ENCODE measurements at places on chromosomes 12 and 14.

DNA sequence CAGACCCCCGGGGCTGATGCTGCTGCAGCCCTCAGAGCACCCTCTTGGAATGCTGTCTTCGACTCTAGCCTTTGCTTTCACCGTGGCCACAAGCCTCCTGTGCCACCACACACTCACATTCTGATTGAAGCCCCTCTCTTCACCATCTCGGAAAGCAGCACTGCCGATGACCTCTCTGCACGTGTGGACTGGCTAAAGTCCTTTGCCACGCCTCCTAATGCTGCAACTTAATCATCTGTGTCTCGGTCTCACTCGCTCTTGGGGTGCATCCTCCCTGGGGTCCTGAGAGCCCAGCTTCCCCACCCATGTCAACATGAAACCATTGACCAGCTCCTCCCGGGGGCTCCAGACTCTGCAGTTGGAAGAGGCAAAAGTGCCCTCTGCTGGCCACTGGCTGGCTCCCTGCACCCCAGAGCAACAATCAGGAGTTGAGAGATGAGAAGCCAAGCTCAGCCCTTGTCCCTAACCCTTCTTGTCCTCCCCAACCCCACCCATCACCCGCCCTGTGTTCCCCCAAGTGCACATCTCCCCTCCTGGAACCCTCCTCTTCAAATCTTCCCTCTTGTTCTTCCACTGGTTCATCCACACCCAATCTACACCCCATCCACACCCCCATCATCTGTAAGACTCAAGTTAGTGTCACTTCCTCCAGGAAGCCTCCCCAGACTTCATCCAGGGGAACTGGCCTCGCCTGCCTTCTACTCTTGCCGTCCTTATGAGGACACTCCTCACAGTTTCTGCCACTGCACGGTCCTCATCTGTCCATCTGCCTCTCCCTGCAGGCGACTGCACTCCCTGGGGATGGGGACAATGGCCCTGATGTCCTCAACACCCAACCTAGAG lies 23.6 kb upstream of the FAM181A start:
- no peak for DNase-seq

- DNase-seq: no peak
Measured at GRCh38 chr12:116263431-116263830, 14.1 kb downstream of the MED13L start.

DNA sequence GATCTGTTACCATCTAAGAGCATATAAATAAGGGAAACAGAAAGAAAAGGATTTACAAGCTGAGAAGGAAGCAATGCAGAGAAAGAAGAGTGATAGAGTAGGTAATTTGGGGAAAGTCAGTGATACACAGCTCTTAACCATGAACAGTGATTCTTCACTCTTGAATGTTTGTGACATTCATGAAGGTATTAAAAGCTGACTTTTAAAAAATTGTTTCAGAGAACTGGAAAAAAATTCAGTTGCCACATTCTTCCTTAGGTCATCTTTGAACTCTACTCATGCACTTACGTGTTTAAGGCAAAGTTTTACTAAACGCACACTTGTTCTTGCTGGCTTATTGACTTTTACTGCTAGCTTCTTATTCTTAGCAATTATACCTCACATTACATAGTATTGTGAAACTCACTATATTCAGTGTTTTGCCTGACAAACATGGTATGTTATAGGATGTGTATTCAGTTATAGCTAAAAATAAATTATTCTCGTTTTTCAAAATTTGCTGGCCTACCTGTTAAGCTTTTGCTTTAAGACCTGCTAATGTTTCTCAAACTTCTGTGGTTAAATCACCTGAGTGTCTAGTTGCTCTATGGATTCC lies 10.9 kb downstream of the HIF1A start:
- DNase-seq: no peak

DNA sequence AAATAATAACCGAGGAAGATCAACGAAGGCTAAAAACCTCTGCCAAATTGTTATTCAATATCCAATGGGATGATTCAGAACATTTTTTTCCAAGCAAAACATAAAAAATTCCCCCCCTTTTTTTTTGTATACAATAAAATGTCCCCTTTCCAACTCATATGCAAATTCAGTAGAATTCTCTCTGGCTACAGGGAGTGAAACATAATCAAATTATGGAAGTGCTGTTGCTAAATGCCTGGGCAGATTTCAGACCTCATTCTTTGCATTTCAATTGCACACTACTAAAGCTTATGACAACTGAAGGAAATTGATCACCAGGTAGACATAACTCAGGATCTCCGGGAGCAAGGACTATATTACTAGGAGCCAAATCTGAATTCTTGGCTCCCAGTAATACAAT lies 51.0 kb downstream of the LMNTD1 start:
- DNase-seq: no peak

DNA sequence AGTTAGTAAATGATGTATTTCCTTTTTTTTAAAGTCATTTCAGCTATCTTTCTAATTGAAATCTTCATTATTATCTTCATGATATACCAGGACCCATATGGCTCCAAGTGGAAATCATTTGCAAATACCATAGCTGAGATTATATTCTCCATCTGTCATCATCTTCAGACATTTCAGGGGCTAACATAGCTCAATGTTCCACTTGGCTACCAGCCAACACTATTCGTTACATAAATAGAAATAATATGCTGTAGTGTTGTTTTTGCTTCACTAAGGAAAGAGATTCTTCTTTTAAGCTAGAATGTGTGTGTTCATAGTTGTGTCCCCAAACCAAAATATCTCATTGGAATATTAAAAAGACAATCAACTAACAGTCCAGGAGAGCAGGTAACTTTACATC lies 225.1 kb downstream of the DIO2 start:
- no peak for DNase-seq

DNA sequence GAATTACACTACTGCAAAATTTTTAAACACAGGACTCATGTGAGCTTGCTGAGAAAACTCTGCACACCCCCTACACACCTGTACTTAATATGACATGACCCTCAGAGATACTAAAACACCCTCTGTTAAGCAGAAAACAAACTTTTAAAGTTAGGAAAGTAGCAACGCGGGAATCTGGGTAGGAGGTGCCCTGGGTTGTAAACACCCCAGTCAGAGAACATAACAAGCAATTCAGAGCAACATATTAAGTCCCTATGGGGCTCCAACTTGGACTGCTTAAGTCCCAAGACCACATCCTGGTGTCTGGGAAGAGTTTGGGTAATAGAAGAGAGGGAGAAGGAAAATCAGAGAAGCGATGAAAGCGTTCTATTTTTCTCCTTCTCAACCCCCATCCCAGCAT lies 1.2 kb downstream of the ATF7 start:
- no peak for DNase-seq

GRCh38 chr12:8876887-8877286 lies 37.4 kb upstream of the PHC1 start:
- DNase-seq: no peak

GRCh38 chr12:76199808-76200207 lies 115.3 kb upstream of the NAP1L1 start:
- no peak for DNase-seq

- no peak for DNase-seq
Measured at GRCh38 chr12:42361909-42362646, 36.1 kb downstream of the PPHLN1 start.

- DNase-seq: no peak
Measured at GRCh38 chr12:116990971-116991966, 80.5 kb downstream of the FBXW8 start.

GRCh38 chr14:53953002-53953827 lies 3.4 kb downstream of the BMP4 start:
- DNase-seq: no peak

DNA sequence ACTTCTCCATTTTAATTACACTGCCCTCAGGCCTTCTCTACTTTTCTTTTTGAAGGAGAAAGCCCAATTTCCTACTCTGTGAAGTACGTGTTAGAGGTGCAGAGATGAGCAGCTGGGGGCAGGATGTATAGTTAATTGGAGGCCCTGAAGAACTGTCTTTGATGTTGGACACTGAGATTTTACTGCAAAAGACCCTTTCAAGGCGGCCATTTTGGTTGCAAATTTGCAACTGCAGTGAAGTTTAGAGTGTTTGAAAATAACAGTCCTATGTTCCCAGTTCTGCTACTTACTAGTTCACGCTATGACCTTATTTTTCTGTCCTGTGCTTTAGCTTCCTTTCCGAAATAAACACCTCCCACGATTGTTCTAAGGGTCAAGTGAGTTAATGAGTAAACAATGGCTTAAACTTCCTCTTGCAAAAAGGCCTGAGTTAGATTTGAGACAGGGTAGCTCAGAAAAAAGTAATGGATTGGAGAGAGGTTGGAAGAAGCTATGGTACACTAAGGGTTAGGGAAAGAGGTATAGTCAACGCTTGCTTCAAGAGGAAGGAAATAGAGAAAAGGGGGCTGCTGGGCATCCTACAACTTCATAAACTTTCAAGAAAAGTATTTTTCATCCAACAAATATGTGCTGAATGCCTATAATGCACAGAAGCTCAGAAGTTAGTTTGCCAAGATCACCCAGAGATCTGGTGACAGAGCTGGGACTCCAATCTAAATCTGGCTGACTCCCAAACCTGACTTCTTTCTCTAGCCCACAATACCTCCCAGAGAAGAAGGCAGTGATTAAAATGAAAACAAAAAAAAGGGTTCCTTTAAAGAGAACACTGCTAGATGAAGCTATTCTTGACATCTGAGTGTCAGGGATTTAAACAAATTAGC lies 26.4 kb upstream of the DICER1 start:
- DNase-seq: no peak

DNA sequence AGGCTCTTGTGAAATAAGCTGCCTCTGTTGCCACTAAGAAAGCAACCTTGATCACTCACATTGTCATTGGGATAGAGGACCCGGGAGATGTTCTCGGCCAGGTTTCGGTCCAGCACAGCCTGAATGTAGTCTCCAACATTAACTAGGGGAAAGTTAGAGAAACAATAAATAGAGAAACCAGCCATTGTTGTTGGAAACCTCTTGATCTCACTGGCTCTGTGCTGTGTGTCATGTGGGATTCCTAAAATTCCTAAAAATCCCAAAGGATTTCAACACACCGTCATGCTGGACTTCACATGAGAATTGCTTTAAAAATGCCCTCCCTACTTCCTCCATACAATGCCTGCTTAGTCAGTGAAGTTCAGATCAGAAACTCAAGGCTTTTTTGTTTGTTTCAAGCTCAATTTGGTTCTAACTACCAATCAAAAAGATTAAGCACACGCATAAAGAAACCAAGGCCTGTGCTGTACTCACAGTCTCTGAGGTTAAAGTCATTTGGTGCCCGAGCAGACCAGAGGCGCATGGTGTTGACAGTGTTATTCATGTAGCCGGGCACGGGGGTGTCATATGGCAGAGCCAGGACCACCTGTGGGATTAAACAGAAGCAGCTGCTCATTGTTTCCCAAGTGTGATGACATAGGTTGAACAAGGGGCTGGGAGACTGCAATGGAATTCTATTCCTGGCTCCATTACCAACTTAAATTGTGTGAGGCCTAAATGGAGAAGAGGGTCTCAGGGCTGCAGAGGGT lies 23.6 kb downstream of the PYGL start:
- no peak for DNase-seq

GRCh38 chr12:111806304-111806703 lies 35.7 kb upstream of the MAPKAPK5 start:
- DNase-seq: no peak

DNA sequence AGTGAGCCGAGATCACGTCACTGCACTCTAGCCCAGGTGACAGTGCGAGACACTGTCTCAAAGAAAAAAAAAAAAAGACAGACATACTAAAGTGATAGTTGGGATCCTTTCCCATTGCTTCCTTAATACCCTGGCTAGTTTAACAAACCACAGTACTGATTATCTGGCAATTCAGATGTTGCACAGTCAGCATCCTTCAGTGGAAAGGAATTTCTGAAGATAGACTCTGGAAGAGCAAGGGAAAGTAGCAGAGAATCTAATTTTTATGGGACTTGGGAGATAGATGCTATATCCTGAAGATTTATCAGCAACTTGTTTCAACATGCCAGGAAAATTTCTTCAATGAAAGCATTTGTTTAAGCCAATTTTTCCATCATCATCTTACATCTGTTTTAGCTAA lies 6.5 kb upstream of the PPFIBP1 start:
- DNase-seq: no peak

- no peak for DNase-seq
Measured at GRCh38 chr12:51793201-51793600, 55.3 kb downstream of the FIGNL2 start.

DNA sequence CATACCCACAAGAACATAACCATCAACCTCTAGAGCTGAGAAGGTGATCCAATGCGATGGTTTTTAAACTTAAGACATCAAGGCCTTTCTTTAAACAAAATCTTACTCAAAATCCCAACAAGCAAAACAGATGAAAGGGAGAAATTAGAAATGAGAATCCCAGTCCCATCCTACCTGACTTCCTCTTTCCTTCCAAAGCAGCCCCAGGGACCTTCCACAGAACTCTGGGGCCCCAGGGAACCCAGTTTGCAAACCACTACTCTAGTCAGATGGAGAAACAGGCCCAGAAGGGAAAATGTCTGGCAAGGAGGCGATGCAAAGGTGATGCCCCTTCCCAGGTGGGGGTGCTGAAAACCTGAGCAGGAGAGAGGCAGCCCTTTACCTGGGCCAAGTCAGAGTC lies 29.0 kb upstream of the CMKLR1 start:
- no peak for DNase-seq

GRCh38 chr14:76918782-76919394 lies 92.7 kb downstream of the LRRC74A start:
- DNase-seq: no peak

DNA sequence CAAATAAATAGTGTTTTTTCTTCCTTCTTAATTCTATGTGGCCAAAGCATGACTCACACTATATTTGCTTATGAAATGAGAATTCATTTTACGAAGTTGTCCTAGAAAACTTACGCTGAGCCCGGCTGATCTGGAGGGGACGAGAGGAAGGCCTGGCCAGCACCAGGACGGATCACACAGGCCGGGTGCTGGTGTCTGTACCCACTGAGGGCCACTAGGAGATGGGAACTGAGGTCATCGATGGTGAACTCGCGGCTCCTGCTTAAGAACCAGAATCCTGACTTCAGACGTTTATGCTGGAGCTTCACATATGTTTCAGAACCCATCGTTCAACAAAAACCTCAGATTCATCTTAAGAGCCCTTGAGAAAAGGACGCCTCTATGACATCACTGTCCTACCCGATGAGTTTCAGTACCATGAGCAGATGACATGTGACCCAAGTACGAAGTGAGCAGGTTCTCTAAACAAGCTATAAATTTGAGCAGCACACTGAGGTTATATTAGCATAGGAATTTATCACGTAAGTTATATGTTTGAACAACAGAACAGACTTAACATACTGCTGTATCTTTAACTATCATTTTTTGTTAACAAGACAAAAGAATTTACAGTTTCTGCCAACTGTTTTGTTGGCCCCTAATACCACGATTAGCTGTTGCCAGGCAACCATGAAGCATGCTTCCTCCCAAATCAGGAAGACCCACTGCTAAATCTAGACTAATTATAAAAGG lies 111.9 kb downstream of the FOXN3 start:
- DNase-seq: no peak

GRCh38 chr12:67025543-67026114 lies 243.5 kb upstream of the CAND1 start:
- DNase-seq: no peak

GRCh38 chr14:32779840-32780239 lies 158.8 kb upstream of the NPAS3 start:
- DNase-seq: no peak

DNA sequence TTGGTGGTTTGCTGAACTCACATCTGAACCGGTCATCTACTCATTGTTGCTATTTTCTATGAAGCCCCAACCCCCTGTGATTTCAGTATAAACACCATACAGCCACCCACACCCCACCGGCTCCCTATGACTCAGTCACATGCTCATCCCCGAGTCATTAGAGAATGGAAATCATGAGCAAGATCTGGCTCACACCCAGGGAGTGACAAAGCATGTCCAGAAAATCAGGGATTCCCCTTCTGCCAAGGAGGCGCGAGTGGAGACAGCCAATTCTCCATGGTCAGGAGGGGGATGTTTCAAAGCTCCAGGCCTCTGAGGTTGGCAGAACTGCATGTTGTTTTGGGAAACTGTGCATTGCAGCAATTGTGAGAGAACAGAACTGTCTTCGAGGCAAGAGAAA lies 657.5 kb upstream of the TBX3 start:
- DNase-seq: no peak
